ENCODE measurements at places on chromosomes 6 and 20. TPM values are rescaled to one million over a fixed set of nuclear protein-coding genes. Genes with fewer than 3 reads are reported as not detected.

GRCh38 chr6:38012573-38012972 lies 193.0 kb downstream of the ZFAND3 start:
- no peak for DNase-seq

GRCh38 chr6:107698146-107698545 lies 126.0 kb downstream of the SCML4 start:
- no peak for DNase-seq

The SLC24A3 gene
- 1.4 TPM for total RNA-seq

- DNase-seq: no peak
These were observed 168.9 kb downstream of the ZMYND8 start for GRCh38 chr20:47187450-47188195.

The DUSP15 gene
- 2.9 TPM for total RNA-seq

The REV3L gene
- total RNA-seq: 16.7 TPM

GRCh38 chr6:70376628-70377027 lies 36.7 kb upstream of the FAM135A start:
- DNase-seq: no peak

DNA sequence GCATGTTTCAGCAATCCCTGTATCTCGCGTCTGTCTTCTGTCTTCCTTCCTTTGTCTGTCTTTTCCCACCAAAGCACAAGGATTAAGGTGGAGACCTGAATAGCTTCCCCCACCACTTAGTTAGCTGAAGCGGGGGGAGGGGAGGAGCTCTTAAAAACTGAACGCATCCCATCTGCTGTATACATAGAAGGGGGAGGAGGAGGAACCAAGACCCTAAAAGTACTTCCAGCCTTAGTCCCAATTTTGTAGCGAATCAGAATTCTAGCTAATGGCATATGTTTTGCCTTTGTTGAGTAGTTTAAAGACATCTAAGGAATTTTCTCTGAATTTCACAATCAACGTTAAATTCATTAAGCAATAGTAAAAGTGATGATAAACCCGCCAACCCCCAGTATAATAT lies 47.9 kb downstream of the GNAS start:
- DNase-seq: no peak

GRCh38 chr6:138944412-138944811 lies 43.6 kb downstream of the REPS1 start:
- DNase-seq: no peak

DNA sequence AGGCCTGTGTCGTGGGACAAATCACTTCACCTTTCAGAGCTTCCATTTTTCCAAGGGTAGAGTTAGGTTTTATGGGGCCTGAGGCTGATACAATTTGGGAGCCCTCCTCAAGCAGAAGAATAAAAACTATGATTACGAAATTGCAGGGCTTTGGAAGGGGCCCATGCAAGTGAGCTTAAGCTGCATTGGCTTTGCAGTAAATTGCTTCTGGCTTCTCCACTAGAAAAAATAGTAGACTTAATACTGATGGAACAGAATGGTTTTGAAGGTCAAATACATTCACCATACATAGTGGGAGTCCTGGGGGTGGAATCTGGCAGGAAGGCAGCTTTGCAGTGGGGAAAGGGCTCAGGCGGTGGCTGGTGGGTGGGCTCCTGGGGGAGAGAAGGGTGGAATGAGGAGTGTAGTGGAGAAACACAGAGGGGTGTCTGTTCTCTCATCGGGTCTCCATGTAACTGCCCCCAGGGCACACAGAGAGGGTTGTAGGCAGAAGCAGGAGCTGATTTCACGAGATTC lies 55.9 kb upstream of the RNF24 start:
- no peak for DNase-seq

DNA sequence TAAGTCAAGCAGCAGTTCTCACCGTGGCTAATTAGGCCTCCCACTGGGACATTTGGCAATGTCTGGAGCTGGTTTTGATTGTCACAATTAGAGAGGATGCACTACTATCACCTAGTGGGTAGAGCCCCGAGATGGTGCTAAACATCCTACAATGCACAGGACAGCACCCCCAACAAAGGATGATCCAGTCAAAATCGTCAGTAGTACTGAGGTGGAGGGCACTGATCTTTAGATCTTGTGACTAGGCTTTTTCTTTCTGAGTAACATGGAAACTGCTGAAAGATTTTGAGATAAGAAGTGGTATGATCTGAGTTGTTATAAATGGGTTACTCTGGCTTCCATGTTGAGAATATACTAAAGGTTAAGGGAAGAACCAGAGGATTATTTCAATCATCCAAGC lies 12.0 kb downstream of the UBD start:
- DNase-seq: no peak

- DNase-seq: no peak
These were observed 492.9 kb upstream of the JAG1 start for GRCh38 chr20:11166712-11167111.

GRCh38 chr6:5085648-5086293 lies 630 bp downstream of the PPP1R3G start:
- DNase-seq: no peak
